ENCODE measurements at places on chromosomes 6 and 20. TPM values are rescaled to one million over a fixed set of nuclear protein-coding genes. Genes with fewer than 3 reads are reported as not detected.

BACH2 gene
- 0.67 TPM for total RNA-seq

SOBP gene
- 1.0 TPM for total RNA-seq

WFDC5 gene
- total RNA-seq: not detected

MOG gene
- total RNA-seq: not detected

SLC22A3 gene
- 59.2 TPM for total RNA-seq

BPIFB4 gene
- total RNA-seq: not detected
